Dermis microvascular lymphatic vessel endothelial cell (primary cell): ENCODE measurements at places on chromosomes 1 and 21. TPM values are rescaled to one million over a fixed set of nuclear protein-coding genes. Genes with fewer than 3 reads are reported as not detected.

Gene PMVK
- 8.6 and 12.0 TPM in 2 replicates for total RNA-seq

Gene IVL
- total RNA-seq, result not detected in 2 replicates

Gene DNAI4
- total RNA-seq, result 1.8 and 1.9 TPM in 2 replicates

Gene TAS1R3
- under 0.01 and 0.25 TPM in 2 replicates for total RNA-seq

Gene DNASE2B
- not detected in 2 replicates for total RNA-seq

Gene TSACC
- total RNA-seq, result not detected in 2 replicates

Gene KRTAP19-1
- not detected in 2 replicates for total RNA-seq

Gene RGS13
- not detected in 2 replicates for total RNA-seq

Gene CRP
- total RNA-seq, result not detected in 2 replicates

Gene C1orf94
- not detected in 2 replicates for total RNA-seq

Gene CYP4A11
- not detected in 2 replicates for total RNA-seq

Gene VAV3
- total RNA-seq, result 36.1 and 51.6 TPM in 2 replicates

Gene FMOD
- total RNA-seq, result 3.6 and 63.0 TPM in 2 replicates

Gene ZNF326
- total RNA-seq, result 5.9 and 7.5 TPM in 2 replicates

Gene HSD3B1
- not detected in 2 replicates for total RNA-seq

Gene SUSD4
- under 0.01 and 0.13 TPM in 2 replicates for total RNA-seq

Gene OR2AK2
- not detected in 2 replicates for total RNA-seq

Gene GUCA2A
- total RNA-seq, result not detected in 2 replicates

Gene OR6K3
- not detected in 2 replicates for total RNA-seq

Gene PRR9
- under 0.01 TPM in 1 of 2 replicates, not detected in the other for total RNA-seq
